ENCODE measurements at places on chromosomes 3 and 15.

DNA sequence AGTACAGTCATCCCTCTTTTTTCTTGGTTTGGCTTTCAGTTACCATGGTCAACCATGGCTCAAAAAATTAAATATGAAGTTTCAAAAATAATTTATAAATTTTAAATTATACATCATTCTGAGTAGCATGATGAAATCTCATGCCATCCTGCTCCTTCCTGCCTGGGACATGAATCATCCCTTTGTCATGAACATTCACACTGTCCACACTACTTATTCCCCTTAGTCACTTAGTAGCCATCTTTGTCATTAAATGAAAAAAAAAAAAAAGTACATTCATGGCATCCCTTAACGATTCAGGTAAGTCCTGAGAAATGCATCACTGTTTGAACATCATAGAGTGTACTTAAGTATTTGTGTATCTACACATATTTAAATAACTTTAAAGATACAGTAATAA is 1046.3 kb downstream of the ROBO2 start:
- DNase-seq = no peak

GRCh38 chr3:126460381-126460780 is 15.3 kb downstream of the ZXDC start:
- DNase-seq = no peak

GRCh38 chr3:180922242-180922641 is 9.8 kb downstream of the FXR1 start:
- no peak for DNase-seq

- no peak for DNase-seq
These were observed 44.8 kb downstream of the PDIA5 start for GRCh38 chr3:123111640-123112039.

GRCh38 chr3:8867646-8868045 is 95.6 kb downstream of the RAD18 start:
- no peak for DNase-seq

DNA sequence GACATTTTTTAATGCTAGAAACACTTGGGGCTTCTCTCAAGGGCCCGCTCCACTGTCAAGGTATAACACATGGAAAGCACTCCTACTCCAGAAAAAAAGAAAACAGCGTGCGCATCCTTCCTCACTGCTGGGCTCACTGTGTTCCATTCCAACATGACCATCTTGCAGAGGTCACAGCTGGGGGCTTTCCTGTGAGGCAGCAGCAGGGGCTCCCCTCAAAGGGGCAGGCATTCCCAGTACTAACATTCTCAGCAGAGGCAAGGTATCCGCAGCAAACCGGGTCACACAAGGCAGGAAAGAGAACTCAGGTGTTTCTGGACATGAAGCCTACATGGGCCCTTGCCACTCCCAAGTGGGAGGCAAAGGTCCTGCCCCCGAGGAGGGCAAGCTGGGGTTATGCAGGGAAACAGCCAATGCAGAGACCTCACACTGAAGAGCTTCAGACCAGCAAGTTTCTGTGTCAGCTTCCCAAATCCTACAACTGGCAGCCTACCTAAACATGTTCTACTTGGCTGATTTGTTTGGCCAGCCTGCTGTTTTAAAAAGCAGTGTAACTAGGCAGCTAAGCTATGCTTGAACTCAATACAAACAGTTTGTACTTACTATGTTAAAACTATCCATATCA is 6.4 kb downstream of the BDH1 start:
- no peak for DNase-seq

DNA sequence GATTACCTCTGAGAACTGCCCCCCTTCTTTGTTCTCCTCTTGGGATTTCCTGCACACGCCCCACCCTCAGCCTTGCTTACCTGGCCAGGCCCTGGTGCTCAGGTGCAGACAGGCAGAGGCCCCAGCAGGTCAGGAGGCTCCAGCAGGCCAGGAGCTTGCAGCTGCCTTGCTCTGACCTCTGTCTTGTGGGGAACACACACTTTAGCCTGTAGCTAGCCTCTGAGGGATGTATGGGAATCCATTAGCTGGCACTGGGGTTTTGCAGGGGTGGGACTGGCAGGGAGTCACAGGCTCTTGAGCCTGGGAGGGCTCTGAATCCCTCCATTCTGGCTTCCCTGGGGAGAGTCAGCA is 2.7 kb downstream of the SMAD6 start:
- no peak for DNase-seq

DNA sequence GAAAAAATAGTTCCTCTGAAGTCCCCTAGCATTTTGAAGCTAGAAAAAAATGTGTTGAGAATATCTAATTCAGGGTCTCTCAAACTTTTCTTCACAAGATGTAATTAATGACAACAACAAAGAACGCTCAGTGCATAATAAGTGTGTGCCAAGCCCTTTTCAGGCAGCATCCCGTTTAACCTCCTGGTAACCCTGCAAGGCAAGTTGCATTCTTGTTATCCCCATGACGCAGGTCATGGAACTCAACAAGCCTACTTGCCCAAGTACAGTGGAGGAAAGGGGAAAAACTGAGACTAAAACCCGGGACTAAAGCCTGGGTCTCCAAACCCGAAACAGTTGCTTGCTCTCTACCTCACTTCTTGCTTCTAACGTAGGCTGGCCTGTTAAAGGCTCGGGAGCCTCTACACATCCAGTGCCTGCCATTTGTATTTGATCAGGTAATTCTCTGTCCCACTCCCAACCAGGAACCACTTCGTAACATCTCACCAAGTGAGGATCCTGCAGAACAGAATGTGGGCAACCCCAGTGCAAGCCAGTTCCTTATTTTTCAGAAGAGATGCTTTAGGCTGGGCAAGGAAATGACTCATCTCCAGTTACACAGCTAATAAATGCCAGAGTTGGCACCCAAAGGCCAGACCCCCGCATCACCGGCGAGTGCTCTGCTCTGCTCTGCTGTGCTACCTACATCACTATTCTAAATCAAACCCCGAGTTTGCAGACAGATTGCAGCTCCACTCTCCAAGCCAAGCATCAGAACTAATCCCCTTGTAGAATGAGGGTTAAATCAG is 28.3 kb downstream of the LMCD1 start:
- DNase-seq = no peak

- DNase-seq = no peak
These were observed 701.4 kb upstream of the LMCD1 start for GRCh38 chr3:7800006-7800780.

- no peak for DNase-seq
These were observed 81.9 kb upstream of the ZNF280D start for GRCh38 chr15:56815247-56815646.

DNA sequence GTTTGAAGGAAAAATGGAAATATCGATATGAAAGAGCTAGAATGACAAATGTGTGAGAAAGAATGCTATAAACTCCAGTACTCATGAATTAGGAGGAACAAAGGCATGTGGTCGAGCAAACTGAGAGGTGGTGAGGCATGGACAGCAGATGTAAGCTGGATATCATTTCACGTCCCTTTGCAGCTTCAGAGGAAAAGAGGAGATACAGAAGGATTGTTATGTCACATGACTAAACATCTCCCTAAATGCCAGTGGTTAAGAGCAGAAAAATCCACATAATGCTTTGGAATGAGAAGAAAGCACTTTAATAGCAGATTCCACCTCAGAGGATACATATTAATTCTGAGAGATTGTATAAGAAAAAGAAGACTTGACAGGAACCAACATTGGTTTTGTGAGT is 248.7 kb downstream of the ZIC4 start:
- DNase-seq = no peak

GRCh38 chr15:25525741-25526140 is 86.9 kb upstream of the UBE3A start:
- no peak for DNase-seq

DNA sequence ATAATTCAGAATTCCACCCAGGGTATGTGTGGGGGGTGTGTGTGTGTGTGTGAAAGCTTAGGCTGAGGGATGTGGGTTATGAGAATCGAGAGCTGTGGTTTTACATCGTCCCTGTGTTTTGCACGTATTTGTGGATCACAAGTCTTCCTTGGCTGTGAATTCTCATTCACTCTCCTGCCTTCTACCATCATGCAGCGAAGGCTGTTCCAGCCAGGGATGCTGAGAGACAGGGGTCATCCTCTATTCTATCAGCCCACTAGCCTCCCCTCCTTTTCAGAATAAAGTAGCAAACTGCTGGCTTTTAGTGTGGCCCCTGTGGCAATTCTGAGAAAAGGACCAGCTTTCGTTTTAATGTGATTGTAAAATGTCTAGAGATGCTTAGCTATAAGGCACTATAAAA is 460.6 kb upstream of the NR2F2 start:
- DNase-seq = no peak

GRCh38 chr3:57652203-57652602 is 40.7 kb downstream of the DENND6A start:
- DNase-seq = no peak

DNA sequence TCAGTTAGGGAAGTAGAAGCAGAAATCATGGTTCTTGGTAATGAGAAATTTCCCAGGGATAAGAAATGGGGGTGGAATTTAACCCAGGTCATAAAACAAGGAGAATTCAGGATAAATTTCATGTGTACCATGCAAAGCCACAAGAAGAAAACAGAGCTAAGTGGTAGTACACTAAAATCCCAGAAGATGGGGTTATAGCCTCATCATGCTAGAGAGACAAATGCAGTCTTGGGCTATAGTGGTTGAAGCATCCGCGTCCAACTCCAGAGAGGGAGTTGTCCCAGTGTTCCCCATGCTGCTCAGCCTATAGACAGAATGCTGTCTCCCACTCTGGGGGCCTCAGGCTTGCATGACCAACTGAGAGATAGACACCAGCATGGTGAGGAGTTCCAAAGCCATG is 36.2 kb upstream of the CLRN1 start:
- DNase-seq = no peak

- DNase-seq = no peak
These were observed 2.7 kb upstream of the NR2E3 start for GRCh38 chr15:71807691-71808091.

DNA sequence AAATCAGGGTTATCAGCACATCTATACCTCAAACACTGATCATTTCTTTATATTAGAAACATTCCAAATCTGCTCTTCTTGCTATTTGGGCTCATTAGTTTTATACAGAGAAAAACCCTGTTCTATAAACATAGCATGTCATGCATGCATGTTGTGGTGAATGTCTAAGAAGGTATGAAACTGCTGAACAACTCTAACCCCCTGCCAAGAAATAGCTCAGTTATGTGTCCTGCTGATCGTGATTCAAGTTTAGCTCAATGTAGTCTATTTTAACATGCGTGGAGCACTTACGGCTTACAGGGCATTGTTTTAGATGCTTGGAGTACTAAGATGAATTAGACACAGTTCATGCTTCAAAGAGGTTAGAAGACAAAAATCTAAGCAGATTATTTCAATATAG is 35.8 kb downstream of the MYH15 start:
- no peak for DNase-seq

- DNase-seq = no peak
These were observed 307.9 kb upstream of the RBMS3 start for GRCh38 chr3:28972921-28973320.

DNA sequence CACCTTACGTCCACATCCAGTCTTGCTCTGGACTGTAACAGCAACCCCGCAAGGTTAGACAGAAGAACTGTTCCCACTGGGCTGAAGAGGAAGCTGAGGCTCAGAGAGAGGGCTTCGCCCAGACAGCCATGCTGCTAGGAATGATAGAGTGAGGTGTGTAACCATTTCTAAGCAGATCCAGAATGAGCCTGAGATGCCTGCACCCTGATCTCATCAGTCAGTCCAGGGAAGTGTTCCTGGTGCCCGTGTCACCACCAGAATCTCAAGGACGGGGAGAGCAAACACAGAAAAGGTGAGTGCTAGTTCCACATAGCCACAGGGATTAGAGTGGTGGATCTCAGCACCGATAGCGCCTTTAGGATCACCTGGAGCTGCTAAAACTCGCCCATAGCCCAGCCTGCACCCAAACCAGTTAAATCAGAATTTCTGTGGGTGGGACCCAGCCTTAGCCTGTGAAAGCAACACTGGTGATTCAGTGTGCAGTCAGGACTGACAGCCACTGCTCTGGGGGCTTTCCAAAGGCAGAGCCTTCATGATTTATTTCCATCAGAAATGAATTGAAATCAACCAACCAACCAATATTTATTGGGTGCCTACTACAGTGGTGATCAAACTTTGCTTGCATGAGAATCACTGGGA is 12.3 kb downstream of the ISLR start:
- no peak for DNase-seq

- DNase-seq = no peak
These were observed 52.4 kb downstream of the KCNMB2 start for GRCh38 chr3:178588628-178589027.

DNA sequence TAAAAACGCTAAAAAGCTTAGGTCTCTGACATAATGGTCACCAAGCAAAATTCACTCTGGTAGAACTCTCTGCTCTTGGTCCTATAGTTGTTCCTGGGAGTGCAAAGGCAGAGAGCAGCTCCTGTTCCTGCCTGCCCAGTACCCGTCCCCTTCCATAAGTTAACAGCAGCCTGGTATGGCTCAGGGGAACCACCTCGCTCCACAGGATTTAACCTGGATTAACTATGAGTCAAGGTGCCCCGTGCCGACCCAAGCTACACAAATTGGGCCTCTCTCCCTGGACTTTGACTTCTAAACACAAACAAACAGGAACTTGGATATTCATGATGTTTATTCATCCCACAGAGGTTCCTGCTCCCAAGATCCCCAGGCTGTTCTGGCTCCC is 32.1 kb downstream of the SCAP start:
- no peak for DNase-seq

DNA sequence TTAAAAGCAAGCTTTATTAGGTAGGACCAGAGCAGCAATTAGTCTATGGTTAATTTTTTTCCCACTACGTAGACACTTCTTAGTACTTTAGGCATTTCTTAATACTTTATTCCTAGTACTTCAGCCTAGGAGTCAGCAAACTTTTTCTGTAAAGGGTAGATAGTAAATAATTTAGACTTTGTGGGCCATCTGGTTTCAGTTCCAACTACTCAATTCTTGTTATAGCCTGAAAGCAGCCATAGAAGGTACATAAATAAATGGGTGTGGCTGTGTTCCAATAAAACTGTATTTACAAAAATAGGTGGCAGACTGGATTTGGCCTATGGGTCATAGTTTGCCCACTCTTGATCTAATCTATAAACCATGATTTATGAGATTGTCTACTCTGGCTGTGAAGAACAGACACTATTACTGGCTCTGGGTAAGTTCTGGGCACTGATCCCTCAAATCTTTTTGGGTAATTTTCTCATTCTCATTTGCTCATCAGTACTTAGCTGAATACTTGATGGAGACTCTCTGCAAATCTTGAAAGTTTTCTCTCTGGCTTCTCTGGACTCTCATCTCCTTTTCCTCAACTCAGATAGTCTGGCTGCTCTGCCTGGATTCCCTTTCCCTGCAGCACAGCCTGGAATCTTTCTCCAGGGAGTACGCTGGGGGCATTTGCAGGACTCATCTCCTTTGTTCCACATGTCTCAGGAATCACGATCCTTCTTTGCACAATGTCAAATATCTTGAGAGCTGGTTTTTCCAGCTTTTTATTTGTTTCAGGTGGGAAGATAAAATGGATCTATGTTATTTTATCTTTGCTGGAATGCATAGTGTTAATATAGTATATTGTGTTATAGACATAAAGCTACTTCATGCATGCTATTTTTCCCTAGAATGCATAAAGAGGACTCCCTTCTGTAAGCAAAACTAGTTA is 524.8 kb upstream of the TBL1XR1 start:
- DNase-seq = no peak

GRCh38 chr3:194305356-194306108 is 45.6 kb downstream of the CPN2 start:
- no peak for DNase-seq

- no peak for DNase-seq
These were observed 1042.9 kb downstream of the NTRK3 start for GRCh38 chr15:87213626-87214025.

GRCh38 chr3:36416599-36416998 is 36.3 kb downstream of the STAC start:
- DNase-seq = no peak

Data from GM12864 (cell line).